A549 treated with CpdA at 1 μM for 4 hours (cell line): ENCODE measurements at places on chromosomes 7 and 10. TPM values are rescaled to one million over a fixed set of nuclear protein-coding genes. Genes with fewer than 3 reads are reported as not detected.

OR2A7 gene
- total RNA-seq: not detected in 5 replicates

EBF3 gene
- 0.11 to 0.21 TPM (median 0.16 TPM) in 5 replicates for total RNA-seq

SERPINE1 gene
- 712 to 895 TPM (median 757 TPM) in 5 replicates for total RNA-seq

ZNF503 gene
- 8.5 to 13.3 TPM (median 12.4 TPM) in 5 replicates for total RNA-seq

ZPBP gene
- not detected in 5 replicates for total RNA-seq

CNTNAP2 gene
- total RNA-seq: 0.03 TPM in 1 of 5 replicates, not detected in the others

CRYGN gene
- not detected in 5 replicates for total RNA-seq
